ENCODE measurements at places on chromosomes 1 and 21. TPM values are rescaled to one million over a fixed set of nuclear protein-coding genes. Genes with fewer than 3 reads are reported as not detected.
A peak's percentile ranks its signal among the peaks of the same experiment; 100 is the strongest.

GRCh38 chr1:166929911-166930310, 45.4 kb downstream of the ILDR2 start:
- no peaks in the 10 kb centered on the region for H3K4me1 ChIP-seq
- H3K27ac ChIP-seq: no peak overlapping the region
- DNase-seq: no peak

DNA sequence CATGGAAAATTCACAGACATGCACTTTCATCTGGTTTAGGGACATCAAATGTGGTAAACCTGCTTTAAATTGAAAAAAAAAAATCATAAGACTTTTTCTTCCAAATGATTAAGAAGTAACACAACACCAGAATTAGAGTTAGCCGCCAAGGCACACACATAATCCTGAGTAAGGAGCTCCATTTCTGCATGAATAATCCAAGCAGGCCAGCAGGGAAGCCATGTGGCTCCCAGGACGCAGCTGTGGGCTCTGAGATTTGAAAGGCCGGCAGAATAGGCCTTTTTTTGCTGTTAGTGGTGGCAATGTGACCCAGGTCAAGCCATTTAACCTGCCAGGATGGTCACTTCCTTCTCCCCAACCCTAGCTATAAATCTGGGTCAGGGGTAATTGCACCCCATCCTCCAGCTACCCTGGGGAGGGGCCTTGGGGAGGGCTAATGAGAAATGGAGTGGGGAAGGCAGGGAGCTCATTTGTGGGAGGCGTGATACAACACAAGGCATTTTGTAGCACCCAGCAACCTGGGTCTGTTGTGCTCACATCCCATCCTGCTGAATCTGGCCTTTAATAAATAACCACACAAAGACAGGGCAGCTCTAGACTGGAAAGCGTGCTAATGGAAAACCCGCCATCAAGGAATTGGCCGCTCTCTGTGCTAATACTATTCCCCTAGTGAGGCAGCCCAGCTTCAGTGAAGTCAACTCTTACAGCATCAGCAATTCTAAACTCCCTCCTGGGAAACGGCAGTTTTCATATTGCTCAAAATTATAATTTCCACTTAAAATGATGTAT, 178.5 kb downstream of the RHOU start:
- H3K4me3 ChIP-seq: no peak overlapping the region
- no peaks in the 10 kb centered on the region for H3K27me3 ChIP-seq
- no peaks in the 10 kb centered on the region for H3K36me3 ChIP-seq
- no peak overlapping the region for H3K27ac ChIP-seq
- H3K4me1 ChIP-seq: no peaks in the 10 kb centered on the region
- DNase-seq: no peak

DNA sequence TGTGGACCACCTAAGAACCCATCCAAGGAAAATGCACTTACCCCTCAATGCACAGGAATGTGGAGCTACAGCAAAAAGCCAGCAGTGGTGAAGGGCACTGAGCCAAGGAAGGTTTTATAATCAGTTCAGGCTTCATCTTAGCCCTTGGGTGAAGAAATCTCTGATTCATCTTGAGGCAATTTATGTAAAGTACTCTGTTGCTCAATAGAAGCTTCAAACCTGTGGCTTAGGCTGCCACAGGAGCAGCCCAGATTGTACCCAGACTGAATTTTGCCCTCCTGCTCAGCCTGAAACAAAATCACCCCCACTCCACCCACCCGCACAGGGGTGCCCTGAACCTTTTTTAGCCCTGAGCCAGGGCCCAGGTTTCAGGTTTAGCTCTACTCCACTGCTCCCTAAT, at the start of gene S100A12:
Gene S100A12 (minus strand): TSS at position 111 of the 400 bp plus-strand sequence. CDS start 1,029 bp downstream, outside the sequence.
- no peaks in the 10 kb centered on the region for H3K4me1 ChIP-seq
- no peaks in the 10 kb centered on the region for H3K36me3 ChIP-seq
- H3K27ac ChIP-seq: no peak within 1 kb of the TSS
- DNase-seq: no peak
- no peaks in the 10 kb centered on the region for H3K27me3 ChIP-seq
- no peak within 1 kb of the TSS for H3K4me3 ChIP-seq

GRCh38 chr1:246930830-246931548, 759 bp downstream of the AHCTF1 start:
- H3K36me3 ChIP-seq: peaks cover 8% of the 10 kb centered on the region
- peak overlapping the region; percentile 86 for H3K27ac ChIP-seq
- peak overlapping the region; percentile 87 for H3K4me3 ChIP-seq
- H3K27me3 ChIP-seq: no peaks in the 10 kb centered on the region

DNA sequence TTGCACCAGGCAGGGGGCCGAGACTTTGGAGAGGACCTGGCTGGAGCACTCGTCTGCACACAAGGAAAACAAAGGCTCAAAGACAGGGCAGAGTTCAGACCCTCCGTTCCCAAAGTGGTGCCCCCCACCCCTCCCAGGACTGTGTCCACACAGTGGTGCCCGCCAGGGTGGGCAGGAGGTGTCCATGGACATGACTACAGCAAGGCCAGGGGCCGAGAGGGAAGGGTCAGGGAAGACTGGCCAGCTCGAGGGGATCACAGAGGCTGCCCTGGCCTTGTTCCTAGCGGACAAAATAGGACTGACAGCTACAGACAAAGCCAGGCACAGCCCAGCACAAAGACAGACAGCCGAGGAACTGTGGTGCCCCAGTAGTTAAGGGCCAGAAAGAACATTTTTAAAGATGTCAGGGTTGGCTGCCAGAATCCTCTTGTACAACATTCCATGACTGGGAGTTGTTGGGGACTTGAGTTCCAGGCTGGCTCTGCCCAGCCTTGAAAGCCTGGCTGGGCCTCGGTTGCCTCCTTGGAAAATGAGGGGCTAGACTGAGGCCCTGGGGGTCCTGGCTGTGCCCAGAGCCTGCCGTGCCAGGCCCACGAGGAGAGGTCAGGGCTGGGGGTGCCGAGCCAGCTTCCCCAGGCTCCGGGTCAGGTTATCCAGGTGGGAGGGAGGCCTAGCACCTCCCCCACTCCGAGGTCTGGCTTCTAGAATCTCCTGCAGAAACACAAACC, 63.7 kb downstream of the SLX9 start:
- H3K36me3 ChIP-seq: no peaks in the 10 kb centered on the region
- no peak for DNase-seq
- H3K4me1 ChIP-seq: no peaks in the 10 kb centered on the region
- H3K4me3 ChIP-seq: no peak overlapping the region

PRAMEF15 gene
- not detected for total RNA-seq

LCE1B gene
- not detected for total RNA-seq

KCNK2 gene
- total RNA-seq: not detected

Data from naive thymus-derived CD4-positive, alpha-beta T cell (primary cell).